ENCODE measurements at places on chromosomes 5 and 9.

- no peak for DNase-seq
These were observed 73.5 kb upstream of the GALNT10 start for GRCh38 chr5:154117050-154117449.

GRCh38 chr9:33082538-33083326 is 6.3 kb upstream of the SMU1 start:
- DNase-seq = no peak

GRCh38 chr9:79945495-79945894 is 373.7 kb downstream of the TLE4 start:
- peak; percentile 40 for DNase-seq

DNA sequence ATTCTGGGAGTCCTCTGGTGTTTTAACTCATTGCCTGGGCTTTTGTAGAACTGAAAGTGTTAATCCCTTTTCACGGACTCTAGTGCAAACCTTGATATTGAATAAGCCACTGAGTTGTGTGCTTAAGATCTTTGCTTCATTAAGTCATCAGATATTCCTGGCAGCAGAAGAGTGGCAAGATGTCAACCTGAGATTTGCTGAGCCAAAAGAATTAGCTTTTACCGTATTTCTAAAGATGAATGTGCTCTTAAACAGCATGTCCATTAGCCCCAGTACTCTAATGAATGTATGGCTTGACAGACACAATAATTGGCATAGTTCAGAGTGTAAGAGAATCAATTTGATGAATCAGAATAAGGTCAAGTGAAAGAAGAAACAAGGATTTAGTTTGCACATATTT is 87.2 kb upstream of the CDH6 start:
- DNase-seq = no peak

DNA sequence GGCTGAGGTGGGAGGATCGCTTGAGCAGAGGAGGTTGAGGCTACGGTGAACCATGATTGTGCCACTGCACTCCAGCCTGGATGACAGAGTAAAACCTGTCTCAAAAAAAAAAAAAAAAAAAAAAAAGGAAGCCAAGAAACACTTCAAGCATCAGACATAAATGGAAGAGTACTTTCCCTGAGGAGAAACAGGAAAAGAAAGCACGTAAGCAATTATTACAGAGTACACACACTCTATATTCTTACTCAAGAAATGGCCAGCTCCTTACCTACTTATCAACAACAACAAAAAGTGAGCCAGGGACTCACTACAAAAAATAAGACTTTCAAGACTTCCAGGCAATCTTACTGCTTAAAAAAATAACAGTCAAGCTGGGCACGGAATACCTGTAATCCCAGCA is 21.8 kb downstream of the ZFR start:
- no peak for DNase-seq

- no peak for DNase-seq
These were observed 50.2 kb downstream of the OTULIN start for GRCh38 chr5:14714706-14715105.

GRCh38 chr5:92237896-92238295 is 854.8 kb upstream of the ARRDC3 start:
- no peak for DNase-seq

DNA sequence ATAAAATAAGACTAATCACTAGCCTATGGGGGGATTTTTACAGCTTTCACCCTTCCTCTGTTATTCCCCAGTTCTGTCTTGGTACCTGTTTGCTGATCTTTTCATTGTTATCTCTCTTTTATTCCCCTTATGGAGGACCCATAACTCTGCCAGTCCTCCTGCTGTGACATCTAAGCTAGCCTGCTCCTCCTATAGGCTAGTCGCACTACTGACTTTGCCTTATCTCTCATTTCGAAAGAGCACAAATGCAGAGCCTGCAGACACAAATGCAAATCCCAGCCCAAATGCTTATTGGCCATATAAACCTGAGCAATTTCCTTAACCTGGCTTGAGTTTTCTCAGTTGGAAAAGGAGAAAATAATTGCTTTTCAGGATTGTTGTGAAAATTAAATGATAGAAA is 59.1 kb upstream of the CAMK4 start:
- DNase-seq = no peak

DNA sequence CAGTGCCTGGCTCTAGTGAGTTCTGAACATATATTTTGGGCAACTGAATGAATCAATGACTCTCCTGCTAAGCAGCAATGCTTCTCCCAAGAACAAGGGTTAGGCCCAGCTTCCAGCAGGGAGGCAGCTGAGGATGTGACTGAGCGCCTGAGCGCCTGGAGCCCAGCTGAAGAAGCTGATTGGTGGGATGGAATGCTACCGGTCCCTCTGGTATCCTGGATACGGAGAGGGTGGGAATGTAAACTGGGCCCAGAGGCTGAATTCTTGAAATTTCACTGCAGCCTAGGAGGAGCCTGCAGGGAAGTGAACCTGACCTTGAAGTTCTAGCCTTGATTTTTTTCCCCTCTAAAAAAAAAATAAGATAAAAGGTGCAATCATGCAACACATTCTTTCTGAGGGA is 43.2 kb downstream of the WWC1 start:
- peak; percentile 88 for DNase-seq

- peak; percentile 63 for DNase-seq
These were observed 108.7 kb upstream of the MPDZ start for GRCh38 chr9:13388157-13388556.

GRCh38 chr9:127136880-127137639 is 14.6 kb upstream of the ANGPTL2 start:
- DNase-seq = no peak

DNA sequence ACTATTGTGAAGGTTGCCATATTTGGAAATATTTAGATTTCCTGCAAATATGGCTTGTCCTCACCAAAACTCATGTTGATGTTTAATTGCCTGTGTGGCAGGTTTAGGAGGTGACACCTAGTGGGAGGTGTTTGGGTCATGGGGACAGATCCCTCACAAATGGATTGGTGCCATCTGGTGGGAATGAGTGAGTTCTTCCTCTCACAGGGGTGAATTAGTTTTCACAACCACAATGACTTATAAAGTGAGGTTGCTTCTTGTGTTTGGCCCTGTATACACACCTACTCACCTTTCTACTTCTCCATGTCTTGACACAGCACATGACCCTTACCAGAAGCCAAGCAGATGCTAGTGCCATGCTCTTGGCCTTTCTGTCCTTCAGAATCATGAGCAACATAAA is 41.1 kb downstream of the ISOC1 start:
- DNase-seq = no peak

DNA sequence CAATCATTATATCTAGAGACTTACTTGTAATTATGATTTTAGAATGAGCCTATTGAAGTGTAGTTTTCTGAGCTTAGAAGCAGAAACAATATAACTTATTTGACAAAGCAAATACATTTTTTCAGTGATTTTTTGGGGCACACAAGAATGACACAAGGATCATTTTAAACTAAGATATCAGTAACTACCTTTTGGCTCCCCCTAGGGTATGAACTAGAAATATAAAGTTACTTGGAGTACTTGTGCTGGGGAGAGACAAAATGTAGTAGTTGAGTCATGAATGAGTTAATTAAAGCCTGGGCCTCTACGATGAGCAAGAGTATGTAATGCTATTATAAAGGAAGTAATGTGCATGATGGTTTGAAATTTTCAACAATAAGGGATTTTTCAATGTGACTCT is 1244.1 kb upstream of the ACO1 start:
- DNase-seq = peak; percentile 54

Measured in fibroblast of skin of back (primary cell).